ENCODE measurements at places on chromosomes 7 and 10. TPM values are rescaled to one million over a fixed set of nuclear protein-coding genes. Genes with fewer than 3 reads are reported as not detected.

DNA sequence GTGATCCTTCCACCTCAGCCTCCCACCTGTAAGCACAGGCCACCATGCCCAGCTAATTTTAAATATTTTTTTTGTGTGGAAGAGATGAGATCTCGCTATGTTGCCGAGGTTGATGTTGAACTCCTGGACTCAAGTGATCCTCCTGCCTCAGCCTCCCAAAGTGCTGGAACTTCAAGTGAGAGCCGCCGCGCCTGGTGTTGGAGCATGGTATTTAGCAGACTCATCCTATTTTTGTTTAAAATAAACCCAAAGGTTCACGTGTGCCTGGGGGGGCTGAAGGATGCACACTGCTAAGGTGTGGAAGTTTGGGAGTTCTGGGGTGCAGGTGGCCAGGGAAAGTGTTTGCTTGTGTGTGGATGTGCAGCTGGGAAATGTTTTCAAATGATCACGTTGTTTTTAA lies 18.1 kb downstream of the PDGFA start:
- DNase-seq = no peak
- peaks cover 5% of the 10 kb centered on the region for H3K4me1 ChIP-seq
- no peak overlapping the region for H3K4me3 ChIP-seq

- no peak overlapping the region for H3K27ac ChIP-seq
- no peak for DNase-seq
- H3K36me3 ChIP-seq = no peaks in the 10 kb centered on the region
- peaks cover 9% of the 10 kb centered on the region for H3K4me1 ChIP-seq
Measured at GRCh38 chr7:17101207-17101696, 197.2 kb upstream of the AHR start.

- no peak for DNase-seq
- no peak overlapping the region for H3K4me3 ChIP-seq
- H3K4me1 ChIP-seq = peaks cover 26% of the 10 kb centered on the region
Measured at GRCh38 chr7:39664057-39664456, 40.7 kb downstream of the RALA start.

GRCh38 chr7:158784270-158784669 lies 45.0 kb downstream of the ESYT2 start:
- H3K27ac ChIP-seq = no peak overlapping the region
- H3K36me3 ChIP-seq = peaks cover 3% of the 10 kb centered on the region
- H3K4me1 ChIP-seq = peaks cover 9% of the 10 kb centered on the region
- no peaks in the 10 kb centered on the region for H3K27me3 ChIP-seq
- no peak for DNase-seq
- no peak overlapping the region for H3K4me3 ChIP-seq

The TFPI2 gene
- not detected for total RNA-seq

GRCh38 chr7:94511718-94512117 lies 2.1 kb downstream of the CASD1 start:
- no peaks in the 10 kb centered on the region for H3K27me3 ChIP-seq
- peak overlapping the region; percentile 51 for H3K4me3 ChIP-seq
- H3K27ac ChIP-seq = peak overlapping the region; percentile 61
- peaks cover 17% of the 10 kb centered on the region for H3K36me3 ChIP-seq

The OR13A1 gene
- total RNA-seq = not detected

- H3K4me3 ChIP-seq = no peak overlapping the region
- H3K27me3 ChIP-seq = no peaks in the 10 kb centered on the region
- no peaks in the 10 kb centered on the region for H3K36me3 ChIP-seq
- DNase-seq = no peak
Measured at GRCh38 chr10:60463746-60464145, 74.1 kb upstream of the ANK3 start.

- DNase-seq = no peak
- no peak overlapping the region for H3K4me3 ChIP-seq
- H3K4me1 ChIP-seq = no peaks in the 10 kb centered on the region
Measured at GRCh38 chr10:132281915-132282666, 25.7 kb downstream of the STK32C start.

DNA sequence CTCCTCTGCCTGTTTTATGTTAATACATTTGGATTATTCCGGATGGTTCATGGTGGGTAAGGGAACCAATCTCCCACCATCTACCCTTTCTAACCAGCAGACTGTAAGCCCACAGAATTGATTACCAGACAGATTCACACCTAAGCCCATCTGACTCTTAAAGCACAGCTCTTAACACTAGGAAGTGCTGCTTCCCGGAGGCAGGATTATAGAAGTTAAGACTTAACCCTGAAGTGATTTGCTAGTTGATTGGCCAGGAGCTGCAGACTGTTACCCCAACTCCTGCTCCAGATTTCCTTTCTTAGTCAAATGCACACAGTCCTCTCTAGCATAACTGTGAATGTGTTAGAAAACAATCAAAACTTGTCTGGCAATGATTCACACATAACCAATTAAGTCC lies 221.7 kb downstream of the CDK14 start:
- no peaks in the 10 kb centered on the region for H3K4me1 ChIP-seq
- no peak overlapping the region for H3K27ac ChIP-seq
- no peak for DNase-seq
- H3K27me3 ChIP-seq = no peaks in the 10 kb centered on the region
- no peak overlapping the region for H3K4me3 ChIP-seq
